ENCODE measurements at places on chromosomes 4 and X. TPM values are rescaled to one million over a fixed set of nuclear protein-coding genes. Genes with fewer than 3 reads are reported as not detected.

DNA sequence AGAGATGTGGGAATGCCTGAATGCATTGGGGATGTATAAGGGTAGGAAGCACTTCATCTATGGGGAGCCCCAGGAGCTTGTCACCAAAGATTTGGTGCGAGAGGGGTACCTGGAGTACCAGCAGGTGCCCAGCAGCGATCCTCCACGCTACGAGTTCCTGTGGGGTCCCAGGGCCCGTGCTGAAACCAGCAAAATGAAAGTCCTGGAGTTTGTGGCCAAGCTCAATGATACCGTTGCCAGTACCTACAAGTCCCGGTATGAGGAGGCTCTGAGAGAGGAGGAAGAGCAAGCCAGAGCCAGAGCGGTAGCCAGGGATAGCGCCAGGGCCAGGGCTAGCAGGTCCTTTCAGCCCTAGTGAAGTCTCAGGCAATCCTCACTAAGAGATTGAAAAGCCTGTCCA, 3.8 kb downstream of the MAGEB17 start:
- DNase-seq = no peak

The CT45A10 gene
- total RNA-seq = not detected

DNA sequence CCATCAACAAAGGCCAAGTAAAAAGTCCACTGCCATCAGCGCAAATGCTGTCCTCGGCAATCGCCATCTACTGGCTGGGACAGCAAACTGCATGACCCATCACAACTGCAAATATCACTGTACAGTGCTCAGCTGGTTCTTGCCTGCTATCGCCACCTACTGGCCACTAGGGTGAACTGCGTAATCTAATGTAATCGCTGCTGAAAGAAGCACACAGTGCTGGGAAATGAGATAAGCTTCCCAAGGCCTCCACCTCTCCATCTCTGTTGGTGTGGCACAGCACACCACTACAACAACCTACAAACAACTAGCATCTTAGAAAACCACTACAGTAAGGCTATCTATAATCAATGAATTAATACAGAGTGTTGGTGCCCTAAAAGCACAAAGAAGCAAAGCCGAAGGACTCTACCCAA, 298.3 kb downstream of the TEX13A start:
- DNase-seq = peak; percentile 74

The CT45A5 gene
- total RNA-seq = not detected

GRCh38 chr4:48943387-48943786, 36.8 kb upstream of the OCIAD2 start:
- no peak for DNase-seq

The LAGE3 gene
- 175 TPM for total RNA-seq
